MM.1S (cell line): ENCODE measurements at places on chromosomes 1 and 21.

- no peaks in the 10 kb centered on the region for H3K27me3 ChIP-seq
- H3K27ac ChIP-seq = no peak overlapping the region
- H3K36me3 ChIP-seq = no peaks in the 10 kb centered on the region
Observed at GRCh38 chr1:108609483-108610049, 49.7 kb downstream of the EEIG2 start.

GRCh38 chr1:156420205-156421061 is 51.4 kb downstream of the RHBG start:
- no peaks in the 10 kb centered on the region for H3K36me3 ChIP-seq
- peak overlapping the region; percentile 63 for H3K4me3 ChIP-seq
- 0 out of 2 replicates have a peak, but pooled peaks cover 4% of the 10 kb centered on the region for H3K4me1 ChIP-seq

DNA sequence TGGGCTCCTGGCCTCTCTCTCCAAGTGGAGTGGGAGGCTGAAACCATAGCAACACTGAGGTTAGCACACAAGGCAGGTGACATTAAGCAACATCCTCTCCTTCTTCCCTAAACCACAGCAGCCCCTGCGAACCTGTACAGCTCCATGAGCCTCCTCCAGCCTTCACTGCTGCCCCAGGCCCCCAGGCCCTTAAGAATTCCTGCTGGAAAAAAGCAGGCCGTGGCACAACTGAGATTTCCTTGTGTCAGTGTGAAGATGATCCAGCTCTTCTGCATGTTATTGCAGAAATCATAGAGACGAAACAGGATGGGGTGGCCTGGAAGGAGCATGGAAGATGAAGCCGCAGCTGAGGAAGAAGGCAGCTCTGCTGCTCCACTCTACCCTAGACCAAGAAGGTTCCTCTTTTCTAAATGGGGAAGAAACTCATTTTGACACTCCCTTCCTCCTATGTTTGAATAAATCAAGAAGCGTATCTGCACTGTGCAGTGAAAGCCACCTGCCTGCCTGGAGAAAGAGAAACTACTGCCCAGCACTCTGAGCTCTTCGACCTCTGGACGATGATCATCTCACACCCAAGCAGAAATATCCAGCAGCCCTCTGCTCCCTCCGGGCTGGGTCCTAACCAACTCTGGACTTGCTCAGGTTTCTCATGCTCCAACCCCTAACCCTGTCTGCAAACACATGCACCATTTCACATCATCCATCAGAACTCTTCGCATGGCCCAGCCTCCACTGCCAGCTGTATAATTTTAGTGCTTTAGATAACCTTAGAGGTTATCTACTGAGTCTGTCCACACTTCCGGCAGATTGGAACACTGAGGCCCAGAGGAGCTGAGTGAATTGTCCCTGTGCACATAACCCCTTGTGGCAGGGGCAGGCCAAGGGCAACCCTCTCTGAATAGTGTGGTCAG is 20.7 kb downstream of the SH3BP5L start:
- peak overlapping the region; percentile 66 for H3K27ac ChIP-seq
- H3K4me1 ChIP-seq = peaks cover 34% of the 10 kb centered on the region
- H3K27me3 ChIP-seq = no peaks in the 10 kb centered on the region
- DNase-seq = peak; percentile 68

- H3K4me1 ChIP-seq = no peaks in the 10 kb centered on the region
- no peak overlapping the region for H3K27ac ChIP-seq
- H3K27me3 ChIP-seq = no peaks in the 10 kb centered on the region
- no peak overlapping the region for H3K4me3 ChIP-seq
- DNase-seq = no peak
Observed at GRCh38 chr1:93716163-93716562, 34.5 kb upstream of the BCAR3 start.

DNA sequence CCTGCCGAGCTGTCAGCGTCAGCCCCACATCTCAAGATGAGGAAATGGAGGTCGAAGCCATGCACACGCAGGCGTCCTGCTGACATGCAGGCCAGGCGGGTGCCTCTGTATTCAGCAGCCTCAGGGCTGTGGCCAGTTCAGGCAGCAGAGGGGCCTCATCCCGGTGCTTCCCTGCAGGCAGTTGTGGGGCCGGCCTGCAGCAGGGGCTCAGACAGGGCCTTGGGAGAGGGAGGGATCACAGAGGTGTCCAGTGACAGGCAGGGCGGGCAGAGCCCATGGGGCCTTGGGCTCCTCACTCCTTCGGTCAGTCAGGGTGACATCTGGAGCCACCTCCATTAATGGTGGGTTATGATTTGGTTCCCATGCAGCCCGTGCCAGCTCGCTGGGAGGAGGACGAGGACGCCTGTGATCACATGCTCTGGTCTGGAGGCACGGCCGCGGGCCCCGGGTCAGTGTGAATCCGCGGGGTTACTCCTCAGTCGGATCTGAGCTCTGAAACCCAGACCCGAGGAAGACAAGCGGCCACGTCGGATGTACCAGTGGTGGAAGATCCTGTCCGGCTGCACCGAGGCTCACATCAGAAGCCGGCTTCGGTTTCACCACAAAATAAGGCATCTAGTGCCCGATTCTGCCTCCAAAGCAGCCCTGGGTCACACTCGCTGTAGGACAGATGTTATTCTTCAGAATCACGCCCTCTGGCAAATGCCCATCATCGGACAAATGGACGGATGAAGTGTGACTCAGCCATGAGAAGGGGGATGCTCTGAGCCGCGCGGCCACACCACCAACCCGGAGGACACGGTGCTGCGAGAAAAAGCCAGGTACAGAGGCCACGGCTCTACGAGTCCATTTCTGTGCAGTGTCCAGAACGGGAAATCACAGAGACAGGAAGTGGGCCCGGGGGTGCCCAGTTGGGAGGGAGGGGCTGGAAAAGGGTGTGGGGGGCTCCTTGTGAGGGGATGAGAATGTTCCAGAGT is 33.4 kb downstream of the KRTAP10-1 start:
- no peak overlapping the region for H3K27ac ChIP-seq
- DNase-seq = no peak
- no peak overlapping the region for H3K4me3 ChIP-seq
- no peaks in the 10 kb centered on the region; the same call in 1 of the 2 replicates for H3K4me1 ChIP-seq
- H3K27me3 ChIP-seq = peaks cover 96% of the 10 kb centered on the region
- H3K36me3 ChIP-seq = no peaks in the 10 kb centered on the region

DNA sequence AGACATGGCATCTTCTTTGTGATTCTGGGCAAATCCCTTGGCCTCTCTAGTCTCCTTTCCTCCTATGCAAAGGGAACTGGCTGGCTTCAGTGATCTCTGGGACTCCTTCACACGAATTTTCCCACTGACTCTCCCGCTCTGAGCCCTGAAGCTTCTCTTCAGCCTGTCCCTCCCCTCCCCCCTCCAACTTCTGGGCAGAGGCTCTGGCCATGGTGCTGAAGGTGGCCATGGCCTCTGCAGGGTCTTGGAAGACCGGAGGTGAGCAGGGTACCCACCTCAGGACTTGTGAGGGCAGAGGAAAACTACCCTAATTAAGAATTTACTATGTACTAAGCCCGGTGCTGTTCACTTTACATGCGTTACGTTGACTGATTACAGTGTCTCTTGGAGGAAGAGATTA is 29.4 kb upstream of the POU3F1 start:
- H3K36me3 ChIP-seq = no peaks in the 10 kb centered on the region
- no peak overlapping the region for H3K4me3 ChIP-seq
- no peaks in the 10 kb centered on the region for H3K4me1 ChIP-seq
- peak; percentile 9 for DNase-seq

DNA sequence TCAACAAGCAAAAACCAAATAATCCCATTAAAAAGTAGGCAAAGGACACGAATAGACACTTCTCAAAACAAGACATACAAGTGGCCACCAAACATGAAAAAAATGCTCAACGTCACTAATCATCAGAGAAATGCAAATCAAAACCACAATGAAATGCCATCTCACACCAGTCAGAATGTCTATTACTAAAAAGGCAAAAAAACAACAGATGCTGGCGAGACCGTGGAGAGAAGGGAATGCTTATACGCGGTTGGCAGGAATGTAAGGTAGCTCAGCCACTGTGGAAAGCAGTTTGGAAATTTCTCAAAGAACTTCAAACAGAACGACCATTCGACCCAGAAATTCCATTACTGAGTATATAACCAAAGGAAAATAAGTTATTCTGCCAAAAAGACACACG is 145.1 kb upstream of the EDN2 start:
- no peak overlapping the region for H3K27ac ChIP-seq
- peaks cover 12% of the 10 kb centered on the region for H3K4me1 ChIP-seq
- DNase-seq = no peak
- no peaks in the 10 kb centered on the region for H3K27me3 ChIP-seq
- no peak overlapping the region for H3K4me3 ChIP-seq
- H3K36me3 ChIP-seq = no peaks in the 10 kb centered on the region

- DNase-seq = no peak
- no peaks in the 10 kb centered on the region for H3K27me3 ChIP-seq
- H3K36me3 ChIP-seq = no peaks in the 10 kb centered on the region
Observed at GRCh38 chr1:244163861-244164510, 112.9 kb downstream of the ZBTB18 start.

DNA sequence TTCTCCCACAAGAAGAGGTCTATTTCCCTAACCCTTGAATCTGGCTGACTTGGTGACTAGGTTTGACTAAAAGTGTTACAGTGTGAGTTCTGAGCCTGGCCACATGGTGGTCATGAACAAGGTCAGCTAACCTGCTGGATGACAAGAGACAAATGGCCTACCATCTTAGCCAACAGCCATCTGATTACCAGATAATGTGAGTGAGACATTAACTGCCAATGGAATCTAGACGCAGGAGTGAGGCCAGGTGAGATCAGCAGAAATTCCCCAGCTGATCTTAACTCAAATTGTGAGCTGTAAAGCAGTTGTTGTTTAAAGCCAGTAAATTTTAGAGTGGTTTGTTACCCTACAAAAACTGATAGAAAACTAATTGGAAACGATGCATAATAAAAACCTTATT is 320.0 kb downstream of the BRINP2 start:
- H3K36me3 ChIP-seq = no peaks in the 10 kb centered on the region
- H3K4me3 ChIP-seq = no peak overlapping the region
- H3K27ac ChIP-seq = no peak overlapping the region
- no peak for DNase-seq

DNA sequence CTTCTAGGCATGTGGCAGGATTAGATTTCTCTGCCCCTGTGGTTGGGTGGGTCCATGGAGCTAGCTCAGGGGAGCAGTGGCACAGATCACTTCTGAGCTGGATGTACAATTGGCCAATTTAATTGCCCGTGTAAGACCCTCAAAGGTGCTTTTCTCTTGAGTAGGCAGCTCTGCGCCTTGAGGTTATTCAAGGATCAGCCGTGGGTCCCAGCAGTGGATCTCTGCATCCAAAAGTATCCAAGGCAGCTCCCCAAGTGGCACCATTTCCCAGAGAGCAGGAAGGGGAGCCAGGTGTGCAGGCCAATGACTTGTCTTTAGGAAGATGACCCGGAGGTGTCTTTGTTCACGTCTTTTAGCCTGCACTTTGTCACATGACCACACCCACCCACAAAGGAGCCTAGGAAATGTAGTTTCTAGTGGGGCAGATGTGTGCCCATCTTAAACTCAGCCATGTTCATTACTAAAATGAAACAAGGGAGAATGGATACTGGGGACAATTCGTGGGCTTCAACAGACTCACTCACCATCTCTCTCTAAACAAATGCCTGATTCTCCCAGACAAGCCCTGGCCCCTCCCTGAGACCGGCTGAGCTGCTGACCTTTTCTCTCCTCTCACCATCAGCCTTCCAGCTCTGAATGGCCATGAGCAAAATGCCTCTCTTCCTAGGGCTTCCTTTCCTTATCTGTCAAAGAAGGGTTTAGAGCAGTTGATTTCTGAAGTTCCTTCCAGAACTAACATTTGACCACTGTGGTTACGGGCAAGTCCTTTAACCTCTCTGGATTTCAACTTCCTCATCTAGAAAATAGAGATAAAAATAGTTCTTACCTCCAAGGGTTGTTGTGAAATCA is 41.4 kb upstream of the TENT5C start:
- DNase-seq = no peak
- H3K27ac ChIP-seq = no peak overlapping the region
- H3K4me3 ChIP-seq = no peak overlapping the region
- no peaks in the 10 kb centered on the region for H3K27me3 ChIP-seq
- no peaks in the 10 kb centered on the region for H3K36me3 ChIP-seq
- H3K4me1 ChIP-seq = no peaks in the 10 kb centered on the region

DNA sequence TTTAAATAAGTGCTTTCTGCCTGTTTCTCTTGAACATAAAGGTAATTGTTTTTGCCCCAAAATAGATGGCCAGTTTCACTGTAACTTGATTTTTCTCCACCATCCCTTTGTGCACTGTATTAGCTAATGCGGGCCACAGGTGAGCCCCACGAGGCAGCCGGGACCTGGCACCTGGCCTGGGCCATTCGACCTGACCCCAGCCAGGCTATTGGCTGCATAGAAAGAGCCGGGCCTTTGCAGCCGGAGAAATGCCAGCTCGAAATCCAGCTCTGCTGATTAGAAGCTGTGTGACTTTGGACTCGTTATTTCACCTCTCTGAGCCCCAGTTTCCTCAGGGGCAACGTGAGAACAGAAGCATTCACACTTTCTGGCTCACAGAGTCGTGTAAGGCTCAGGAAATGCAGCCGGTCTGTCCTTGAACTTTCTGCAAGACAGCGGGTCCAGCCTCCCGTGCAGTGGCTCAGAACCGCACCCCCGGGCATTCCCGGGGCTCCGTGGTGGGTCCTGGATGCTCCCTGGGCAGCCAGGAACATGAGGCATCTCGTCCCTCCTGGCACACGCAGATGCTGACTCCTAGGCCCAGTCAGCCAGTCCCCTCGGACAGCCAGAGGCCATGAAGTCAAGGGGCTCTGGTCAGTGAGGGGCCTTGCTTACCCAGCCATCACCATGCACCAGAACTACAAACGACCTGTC is 37.4 kb upstream of the ACTRT2 start:
- no peak for DNase-seq
- H3K27ac ChIP-seq = no peak overlapping the region
- no peaks in the 10 kb centered on the region for H3K36me3 ChIP-seq
- H3K27me3 ChIP-seq = peaks cover 88% of the 10 kb centered on the region
- H3K4me3 ChIP-seq = no peak overlapping the region

DNA sequence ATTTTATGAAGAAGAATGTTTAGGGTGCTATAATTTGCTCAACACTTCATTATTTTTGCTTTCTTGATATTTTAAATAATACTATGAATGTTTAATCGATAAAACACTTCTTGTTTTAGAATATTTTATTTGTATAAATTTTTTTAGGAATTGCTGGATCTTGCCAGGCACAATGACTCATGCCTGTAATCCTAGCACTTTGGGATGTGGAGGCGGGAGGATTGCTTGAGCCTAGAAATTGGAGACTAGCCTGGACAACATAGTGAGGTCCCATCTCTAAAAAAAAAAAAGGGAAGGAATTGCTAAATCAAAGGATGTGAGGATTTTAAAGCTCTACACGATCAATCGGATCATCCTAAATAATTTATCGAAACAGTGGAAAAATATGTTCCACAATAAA is 17.6 kb downstream of the RNF11 start:
- no peaks in the 10 kb centered on the region for H3K27me3 ChIP-seq
- no peaks in the 10 kb centered on the region for H3K4me1 ChIP-seq
- H3K36me3 ChIP-seq = 0 out of 2 replicates have a peak, but pooled peaks cover 3% of the 10 kb centered on the region
